AG04450 (cell line): ENCODE measurements at places on chromosomes 13 and 19.

- DNase-seq: no peak
Measured at GRCh38 chr13:39760521-39760920, 105.1 kb downstream of the COG6 start.

- DNase-seq: no peak
Measured at GRCh38 chr19:46571495-46571894, 29.6 kb upstream of the CALM3 start.

GRCh38 chr19:23802290-23802689 is 43.6 kb upstream of the ZNF681 start:
- DNase-seq: no peak

DNA sequence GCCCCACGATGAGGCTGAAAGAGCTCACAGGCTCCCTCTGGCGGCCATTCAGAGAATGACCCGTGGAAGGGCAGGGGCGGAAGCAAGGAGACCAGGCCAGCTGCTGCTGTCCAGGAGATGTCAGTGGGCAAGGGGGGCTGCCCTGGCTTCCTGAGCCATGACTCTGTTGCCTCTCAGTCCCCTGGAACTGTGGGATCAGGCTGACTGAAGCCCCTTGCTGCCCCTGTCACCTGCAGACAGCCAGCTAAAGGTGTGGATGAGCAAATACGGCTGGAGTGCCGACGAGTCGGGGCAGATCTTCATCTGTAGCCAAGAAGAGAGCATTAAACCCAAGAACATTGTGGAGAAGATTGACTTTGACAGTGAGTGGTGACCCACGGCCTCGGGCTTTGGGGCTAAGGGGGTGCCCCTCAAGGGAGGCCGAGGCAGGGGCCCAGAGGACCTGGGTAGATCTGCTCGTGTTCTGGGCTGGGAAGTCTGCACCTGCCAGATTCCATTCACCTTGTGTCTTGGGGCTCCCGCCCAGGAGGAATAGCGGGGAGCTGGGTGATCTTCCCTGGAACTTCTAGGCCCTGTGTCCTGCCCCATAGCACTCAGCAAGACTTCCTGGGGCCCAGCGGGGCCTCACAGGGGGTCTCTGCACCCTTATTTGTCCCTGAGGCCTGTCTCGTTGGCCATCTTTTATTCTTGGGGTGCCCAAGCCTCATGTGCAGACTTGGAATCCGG is 12.5 kb upstream of the ACTN4 start:
- DNase-seq: peak; percentile 38

DNA sequence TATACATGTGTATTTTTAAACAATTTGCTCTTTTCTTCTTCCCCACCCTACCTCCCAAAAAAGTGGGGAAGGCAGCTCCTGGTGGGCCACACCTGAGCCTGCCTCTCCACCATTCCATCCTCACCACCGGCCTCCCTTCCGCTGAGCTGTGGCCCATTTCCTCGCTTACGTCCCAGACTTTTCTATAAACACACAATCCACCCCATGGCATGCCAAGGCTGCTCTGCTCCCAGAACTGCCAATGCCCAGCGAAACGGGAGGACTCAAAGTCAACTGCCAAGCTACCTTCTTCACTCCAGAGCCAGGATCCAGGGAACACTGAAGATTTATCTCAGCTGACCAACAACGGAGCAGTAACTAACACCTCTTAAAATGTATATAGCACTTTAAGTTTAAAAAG is 2.8 kb downstream of the N4BP2L1 start:
- no peak for DNase-seq

DNA sequence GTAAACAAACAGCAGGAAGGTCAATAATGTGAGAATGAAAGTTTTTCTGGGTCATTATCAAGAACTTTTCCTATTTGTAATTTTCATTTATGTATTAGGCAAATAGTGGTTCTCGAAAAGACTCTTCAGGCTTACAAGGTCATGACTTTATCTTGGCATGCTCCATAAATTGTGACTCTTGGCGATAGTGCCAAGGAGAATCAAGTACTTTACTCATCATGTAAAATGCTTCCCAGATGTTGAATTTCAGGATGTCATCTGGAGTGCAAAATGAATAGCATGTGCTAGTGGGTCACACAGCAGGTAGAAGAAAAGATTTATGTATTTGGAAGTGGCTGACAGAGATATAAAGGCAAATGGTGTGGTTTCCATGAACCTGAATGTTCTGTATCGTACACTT is 1492.7 kb upstream of the PCDH20 start:
- no peak for DNase-seq

DNA sequence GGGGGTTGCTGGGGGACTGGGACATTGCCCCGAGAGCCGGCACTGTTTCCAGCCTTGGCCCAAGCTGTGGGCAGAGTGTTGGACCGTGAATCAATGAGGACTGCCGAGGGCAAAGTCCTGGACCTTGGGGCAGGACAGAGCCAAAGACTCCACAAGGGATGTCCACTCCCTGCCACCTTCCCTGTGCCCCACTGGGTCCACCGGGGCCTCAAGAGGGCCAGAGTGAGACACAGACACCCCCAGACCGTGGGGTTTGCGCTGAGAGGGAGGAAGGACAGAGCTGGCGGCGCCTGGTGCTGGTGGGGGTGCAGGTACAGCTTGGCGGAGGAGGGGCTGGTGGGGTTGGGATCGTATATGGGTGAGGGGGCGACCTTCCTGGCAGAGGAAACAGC is 11.8 kb downstream of the MAST3 start:
- no peak for DNase-seq

GRCh38 chr19:30522341-30522740 is 150.2 kb downstream of the ZNF536 start:
- DNase-seq: no peak

DNA sequence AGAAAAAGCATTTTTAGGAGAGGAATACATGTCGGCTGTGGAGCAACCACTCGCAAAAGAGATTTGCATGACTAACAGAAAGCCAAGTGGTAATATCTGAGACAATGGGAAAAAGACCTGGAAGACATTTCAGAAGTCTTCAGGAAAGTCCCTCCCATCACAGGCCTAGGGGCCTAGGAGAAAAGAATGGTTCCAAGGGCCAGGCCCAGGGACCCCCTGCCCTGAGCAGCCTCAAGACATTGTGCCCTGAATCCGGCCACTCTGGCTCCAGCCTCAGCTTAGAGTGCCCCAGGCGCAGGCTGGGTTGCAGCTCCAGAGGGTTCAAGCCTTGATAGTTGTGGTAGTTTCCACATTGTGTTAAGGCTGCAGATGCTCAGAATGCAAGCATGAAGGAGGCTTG is 9.4 kb downstream of the ZNF221 start:
- no peak for DNase-seq

GRCh38 chr13:107742544-107742943 is 472.8 kb downstream of the LIG4 start:
- DNase-seq: no peak

GRCh38 chr19:44740351-44740824 is 8.1 kb upstream of the BCL3 start:
- no peak for DNase-seq

DNA sequence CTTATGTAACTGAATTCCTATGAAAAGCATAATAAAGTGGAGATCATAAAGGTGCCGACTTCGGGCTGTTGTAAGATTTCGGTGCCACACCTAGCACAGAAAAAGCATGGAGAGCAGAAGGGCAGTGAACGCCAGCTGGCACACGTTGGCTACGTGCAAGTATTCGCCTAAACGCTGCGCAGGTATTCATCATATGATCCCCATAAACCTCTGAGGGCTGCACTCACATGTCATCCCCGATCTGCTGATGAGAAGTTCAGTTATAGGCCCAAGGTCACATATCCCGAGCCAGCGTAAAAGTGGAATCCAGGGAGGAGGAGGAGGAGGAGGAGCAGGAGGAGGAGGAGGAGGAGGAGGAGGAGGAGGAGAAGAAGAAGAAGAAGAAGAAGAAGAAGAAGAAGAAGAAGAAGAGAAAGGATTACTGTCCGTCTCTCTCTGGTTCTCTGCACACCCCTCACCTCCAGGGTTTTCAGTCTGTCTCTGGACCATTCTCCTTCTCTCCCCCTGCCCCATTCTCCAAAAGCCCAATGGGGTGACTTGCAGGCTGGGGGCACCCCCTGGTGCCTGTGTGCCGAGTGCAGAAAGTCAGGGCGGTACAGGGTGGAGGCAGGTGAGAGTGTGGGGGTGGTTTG is 18.6 kb upstream of the CYP2S1 start:
- DNase-seq: no peak

GRCh38 chr13:110869231-110869804 is 45.6 kb downstream of the ANKRD10 start:
- DNase-seq: no peak

DNA sequence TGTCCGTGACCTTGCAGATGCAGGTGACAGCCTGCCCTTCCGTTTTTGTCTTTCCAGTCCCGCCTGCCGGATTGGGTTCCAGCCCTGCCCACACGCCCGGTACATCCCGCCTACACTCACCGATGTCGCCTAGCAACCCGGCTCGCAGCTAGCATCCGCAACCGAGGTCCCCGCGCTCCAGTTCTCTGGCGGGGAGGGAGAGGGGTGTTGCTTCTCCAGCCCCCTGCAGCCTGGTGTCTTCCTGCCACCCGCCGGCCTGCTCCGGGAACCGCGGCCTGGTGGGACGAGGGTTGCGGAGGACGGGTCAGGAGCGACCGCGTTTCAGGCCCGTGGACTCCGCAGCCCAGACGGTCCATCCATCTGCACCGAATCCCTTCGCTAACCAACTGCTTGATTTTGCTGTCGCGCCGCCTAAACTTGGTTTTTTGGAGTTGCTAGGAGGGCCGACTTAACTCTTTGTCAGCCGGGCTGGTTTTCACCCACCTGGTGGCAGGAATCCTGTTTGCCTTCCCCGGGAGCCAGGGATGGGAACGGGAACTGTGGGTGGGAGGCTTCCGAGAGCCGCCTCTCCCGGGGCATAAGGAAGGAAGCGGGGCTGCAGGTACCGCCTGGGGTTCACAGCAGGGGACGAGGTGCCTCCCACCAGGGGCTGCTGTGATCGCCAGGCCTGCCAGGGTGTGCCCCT is 15.4 kb upstream of the MATK start:
- no peak for DNase-seq

- DNase-seq: no peak
Measured at GRCh38 chr19:5971714-5972354, 6.1 kb downstream of the RANBP3 start.

DNA sequence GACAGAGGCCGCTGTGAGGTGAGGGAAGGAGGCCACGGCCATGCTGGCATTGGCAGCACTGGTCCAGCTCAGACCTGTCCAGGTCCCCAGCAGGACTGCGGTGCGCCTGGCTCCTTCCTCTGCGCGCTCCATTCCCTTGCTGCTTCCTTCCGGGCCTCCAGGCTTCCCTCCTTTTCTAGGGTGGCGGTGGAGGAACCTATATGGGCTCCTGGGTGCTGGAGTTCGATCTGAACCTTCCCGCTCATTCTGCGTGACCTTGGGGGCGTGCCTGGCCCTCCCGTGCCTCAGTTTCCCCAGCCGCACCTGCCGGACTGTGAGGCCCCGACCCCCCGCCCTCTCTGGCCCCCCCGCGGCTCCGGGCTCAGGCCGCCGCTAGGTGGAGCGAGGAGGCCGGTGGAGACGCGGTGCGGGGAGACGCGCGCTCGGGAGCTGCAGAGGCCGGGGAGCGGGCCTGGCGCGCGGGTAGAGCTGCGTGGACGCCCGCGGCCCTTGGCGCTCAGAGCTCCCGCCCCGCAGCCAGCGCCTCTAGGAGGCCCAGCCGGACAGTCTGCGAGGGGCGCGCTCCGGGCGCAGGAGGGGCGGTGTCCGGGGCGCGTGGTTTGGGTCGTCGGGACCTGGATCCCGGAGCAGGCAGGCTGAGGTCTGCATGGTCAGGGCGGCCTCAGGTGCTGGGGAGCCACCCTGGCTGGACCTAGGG is 29.9 kb downstream of the EFNA2 start:
- DNase-seq: no peak

DNA sequence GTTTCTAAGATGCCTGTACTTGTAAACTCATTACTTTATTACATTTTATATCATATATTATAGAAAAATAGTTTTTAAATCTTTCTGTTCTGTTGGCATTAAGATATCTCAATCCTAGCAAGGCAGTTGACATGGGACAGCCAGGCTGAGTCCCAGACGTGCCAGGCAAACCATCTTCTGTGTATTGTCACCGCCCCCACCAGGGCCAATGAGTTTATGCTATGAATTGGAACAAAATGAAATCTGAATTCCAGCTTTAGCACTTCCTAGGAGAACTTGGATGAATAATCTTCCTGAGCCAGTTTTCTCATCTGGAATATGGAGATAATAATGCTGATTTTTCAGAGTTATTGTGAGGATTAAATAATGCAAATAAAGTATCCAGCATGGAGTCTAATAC is 79.9 kb upstream of the GSX1 start:
- no peak for DNase-seq

GRCh38 chr13:97327506-97328221 is 105.5 kb downstream of the MBNL2 start:
- DNase-seq: no peak
